GM12891 (cell line): ENCODE measurements at places on chromosomes 2 and 18.

- DNase-seq: no peak
These were observed 290.8 kb upstream of the TANK start for GRCh38 chr2:160869411-160869810.

DNA sequence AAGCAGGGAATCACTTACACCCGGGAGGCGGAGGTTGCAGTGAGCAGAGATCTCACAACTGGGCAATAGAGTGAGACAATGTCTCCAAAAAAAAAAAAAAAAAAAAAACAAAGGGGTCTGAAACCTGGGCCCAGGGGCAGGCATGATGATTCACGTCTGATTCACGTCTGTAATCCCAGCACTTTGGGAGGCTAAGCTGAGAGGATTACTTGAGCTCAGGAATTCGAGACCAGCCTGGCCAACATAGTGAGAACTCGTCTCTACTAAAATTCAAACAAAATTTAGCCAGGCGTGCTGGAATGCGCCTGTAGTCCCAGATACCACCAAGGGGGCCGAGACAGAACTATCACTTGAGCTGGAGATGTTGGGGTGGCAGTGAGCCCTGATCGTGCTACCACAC lies 30.3 kb downstream of the TEX44 start:
- DNase-seq: no peak

- DNase-seq: no peak
These were observed 36.6 kb upstream of the SIGLEC15 start for GRCh38 chr18:45788861-45789260.

DNA sequence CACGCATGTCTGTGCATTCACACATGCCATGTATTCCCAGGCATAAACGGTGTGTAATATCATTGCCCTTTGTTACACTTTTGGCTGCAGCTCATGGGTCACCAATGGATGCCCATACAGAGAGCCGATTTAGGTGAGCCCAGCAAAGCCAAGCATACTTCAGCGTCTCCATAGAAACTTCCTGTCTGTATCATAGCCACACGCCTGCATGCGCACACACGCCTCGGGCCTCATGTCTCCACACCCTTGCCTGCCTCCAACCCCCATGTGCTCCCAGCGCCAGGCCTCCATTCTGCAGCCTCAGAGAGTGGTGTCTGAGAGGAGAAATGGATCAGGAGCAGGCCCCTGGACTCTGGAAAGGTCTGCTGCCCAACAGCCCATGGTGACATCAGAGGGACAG lies 33.5 kb upstream of the SELENOI start:
- no peak for DNase-seq

DNA sequence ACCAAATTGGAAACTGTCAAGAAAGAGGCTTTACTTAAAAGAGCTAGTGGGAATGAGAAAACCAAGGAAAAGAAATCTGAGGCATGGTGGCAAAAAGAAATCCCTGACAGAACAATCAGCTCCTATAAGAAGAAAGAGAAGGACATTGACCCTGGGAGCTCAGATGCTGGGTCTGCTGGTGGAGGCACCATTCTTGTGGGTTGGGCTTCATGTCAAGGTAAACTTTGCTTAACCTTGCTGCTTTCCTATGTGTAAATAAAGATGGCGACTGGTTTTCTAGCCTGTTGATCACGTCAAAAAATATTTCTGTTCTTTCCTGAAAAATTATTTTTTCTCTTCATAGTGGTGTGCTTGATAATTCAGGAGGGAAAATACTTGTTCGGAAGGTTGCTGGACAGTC lies 58.1 kb downstream of the VIT start:
- no peak for DNase-seq

DNA sequence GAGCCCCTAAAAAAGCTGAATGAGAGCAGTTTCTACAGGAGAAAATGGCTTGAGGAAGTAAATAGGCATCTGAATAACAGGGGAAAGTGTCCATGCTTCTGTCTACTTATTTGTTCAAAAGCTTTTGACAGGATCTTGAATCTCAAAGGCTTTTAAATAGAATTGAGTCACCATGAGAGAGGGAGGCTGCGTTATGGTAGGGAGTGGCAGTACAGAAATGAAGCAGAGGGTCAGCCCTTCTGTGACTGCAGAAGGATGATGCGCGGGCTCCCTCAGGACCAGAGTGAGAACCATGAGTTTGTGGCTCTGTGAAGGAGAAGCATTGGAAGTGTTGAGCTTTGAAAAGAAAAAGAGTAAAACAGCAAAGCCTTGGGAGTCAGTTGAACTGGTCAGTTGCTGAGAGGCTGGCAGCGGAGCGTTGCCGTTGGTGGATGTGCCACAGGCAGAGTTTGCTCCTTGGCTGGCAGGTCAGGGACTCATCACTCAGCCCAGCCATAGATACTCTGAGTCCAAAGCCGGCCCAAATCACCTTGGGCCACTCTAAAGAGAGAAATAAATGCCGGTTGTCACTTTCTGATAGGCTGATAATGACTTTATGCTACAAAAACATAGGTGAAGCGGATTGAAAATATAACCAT lies 17.4 kb downstream of the COPS7B start:
- no peak for DNase-seq

DNA sequence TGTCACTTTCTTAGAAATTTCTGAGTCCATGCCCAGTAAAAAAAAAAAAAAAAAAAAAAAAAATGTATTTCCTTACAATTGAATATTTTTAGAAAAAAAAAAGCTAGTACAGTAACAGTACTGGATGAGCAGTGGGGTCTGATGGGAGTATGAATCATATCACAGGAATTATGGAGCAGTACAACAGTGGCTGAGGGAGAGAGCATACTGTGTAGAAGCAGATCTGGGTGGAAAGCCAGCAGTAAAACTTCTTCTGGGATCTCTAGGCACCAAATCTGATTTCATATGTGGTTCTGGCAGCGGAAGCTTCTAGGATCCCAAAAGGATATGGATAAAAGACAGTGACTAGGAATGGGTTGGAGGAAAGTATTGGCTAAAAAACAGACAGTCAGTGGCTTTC lies 414.9 kb upstream of the FSHR start:
- no peak for DNase-seq

GRCh38 chr2:50469784-50470183 lies 562.1 kb downstream of the NRXN1 start:
- DNase-seq: no peak

- no peak for DNase-seq
These were observed 614 bp upstream of the COQ10B start for GRCh38 chr2:197452754-197453122.

- DNase-seq: no peak
These were observed 42.9 kb upstream of the TUBA3E start for GRCh38 chr2:130241041-130241707.

DNA sequence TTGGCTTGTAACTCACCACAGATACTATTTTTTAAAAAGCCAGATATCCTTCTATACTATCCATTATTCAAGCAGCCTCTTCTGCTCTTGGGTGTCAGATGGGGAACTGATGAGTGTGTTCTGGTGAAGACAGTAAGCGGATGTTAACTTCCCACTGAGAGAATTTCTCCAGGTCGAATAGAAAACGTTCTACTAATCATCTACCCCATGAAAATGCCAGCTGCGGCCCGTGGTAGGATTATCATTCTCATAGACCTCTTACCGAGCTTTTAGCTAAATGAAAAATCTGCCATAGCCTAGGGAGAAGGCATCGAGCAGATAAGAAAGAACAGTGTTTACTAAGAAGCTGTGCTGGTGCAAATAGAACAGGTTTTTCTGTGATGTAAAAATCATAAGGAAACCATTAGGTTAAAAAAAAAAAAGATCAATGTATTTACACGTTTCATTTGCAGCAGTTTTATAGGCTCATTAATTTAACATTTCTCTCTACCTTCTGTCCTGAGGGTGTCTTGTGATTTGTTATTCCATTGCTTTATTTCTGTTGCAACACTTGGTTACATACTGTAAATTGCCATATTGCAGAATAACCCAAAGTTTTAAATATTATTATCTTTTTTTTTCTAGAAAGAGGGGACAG lies 1521.5 kb upstream of the ZEB2 start:
- DNase-seq: no peak

DNA sequence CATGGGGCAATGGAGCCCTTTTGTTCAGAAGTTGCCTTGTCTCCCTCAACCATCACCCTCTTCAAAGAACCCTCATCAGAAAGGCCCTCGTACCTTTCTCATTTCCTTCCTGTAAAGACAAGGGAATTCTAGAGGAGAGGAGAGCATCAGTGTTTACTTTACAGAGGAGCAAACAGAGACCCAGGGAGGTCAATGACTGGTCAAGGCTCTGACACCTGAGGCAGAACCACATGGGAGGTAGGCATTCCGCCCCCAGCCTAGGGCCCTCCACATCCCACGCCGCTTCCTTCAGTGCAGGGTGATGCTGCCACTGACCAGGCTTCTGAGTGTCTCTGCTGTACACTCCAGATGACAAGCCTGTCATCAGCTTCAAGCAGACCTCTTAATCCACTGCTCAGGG lies 104.7 kb downstream of the NRP2 start:
- no peak for DNase-seq

DNA sequence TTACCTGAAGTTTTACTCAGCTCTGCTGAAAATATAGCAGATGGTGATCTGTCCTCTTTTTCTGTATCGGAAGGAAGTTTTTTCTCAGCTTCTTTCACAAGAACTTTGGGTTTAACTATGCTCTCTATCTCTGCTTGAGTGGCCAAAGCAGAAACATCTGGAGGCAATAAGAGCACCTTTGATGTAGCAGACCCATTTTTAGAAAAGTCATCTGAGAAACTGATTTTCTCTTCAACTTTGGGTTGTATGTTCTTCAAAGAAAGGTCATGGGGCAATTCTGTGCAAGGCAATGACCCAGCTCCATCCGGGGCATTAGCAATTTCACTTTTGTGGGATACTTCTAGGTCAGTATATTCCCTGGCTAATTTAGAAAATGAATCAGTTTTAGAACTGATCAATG lies 25.2 kb downstream of the RTN4 start:
- no peak for DNase-seq
